Epithelial cell of proximal tubule (primary cell): ENCODE measurements at places on chromosomes 2 and 18. TPM values are rescaled to one million over a fixed set of nuclear protein-coding genes. Genes with fewer than 3 reads are reported as not detected.

Gene CD8A
- total RNA-seq = not detected in 2 replicates

Gene DNAJB2
- total RNA-seq = 31.8 and 54.8 TPM in 2 replicates

Gene ZNF514
- 4.1 and 5.2 TPM in 2 replicates for total RNA-seq

Gene ZNF2
- total RNA-seq = 2.0 and 3.7 TPM in 2 replicates

Gene SPC25
- 39.7 and 42.1 TPM in 2 replicates for total RNA-seq

Gene LONRF2
- total RNA-seq = 0.43 and 1.3 TPM in 2 replicates

Gene ALK
- total RNA-seq = under 0.01 TPM in 1 of 2 replicates, not detected in the other

Gene CXCR1
- not detected in 2 replicates for total RNA-seq

Gene SLC23A3
- total RNA-seq = 0.06 TPM in 1 of 2 replicates, not detected in the other

Gene TRIM43
- not detected in 2 replicates for total RNA-seq

Gene SEH1L
- total RNA-seq = 23.1 and 44.4 TPM in 2 replicates

Gene ITPRIPL1
- 7.7 and 10.3 TPM in 2 replicates for total RNA-seq

Gene RNF138
- total RNA-seq = 15.5 and 41.9 TPM in 2 replicates

Gene LAMA3
- 45.2 and 69.8 TPM in 2 replicates for total RNA-seq

Gene METTL5
- 76.0 and 90.0 TPM in 2 replicates for total RNA-seq

Gene BCL11A
- 3.5 and 4.4 TPM in 2 replicates for total RNA-seq

Gene OSBPL1A
- total RNA-seq = 20.8 and 24.7 TPM in 2 replicates

Gene FAM110C
- 6.1 and 13.5 TPM in 2 replicates for total RNA-seq

Gene RTP5
- total RNA-seq = not detected in 2 replicates

Gene TRIP12
- 84.1 and 96.7 TPM in 2 replicates for total RNA-seq

Gene DUSP2
- total RNA-seq = 4.4 and 5.4 TPM in 2 replicates
